ENCODE measurements at places on chromosomes 11 and 22.

- peak; percentile 33 for DNase-seq
Observed at GRCh38 chr22:29994027-29994715, 86.1 kb upstream of the HORMAD2 start.

- DNase-seq: no peak
Observed at GRCh38 chr11:10622108-10622507, 53.6 kb upstream of the LYVE1 start.

- no peak for DNase-seq
Observed at GRCh38 chr11:72190631-72191071, 1.3 kb upstream of the FOLR1 start.

DNA sequence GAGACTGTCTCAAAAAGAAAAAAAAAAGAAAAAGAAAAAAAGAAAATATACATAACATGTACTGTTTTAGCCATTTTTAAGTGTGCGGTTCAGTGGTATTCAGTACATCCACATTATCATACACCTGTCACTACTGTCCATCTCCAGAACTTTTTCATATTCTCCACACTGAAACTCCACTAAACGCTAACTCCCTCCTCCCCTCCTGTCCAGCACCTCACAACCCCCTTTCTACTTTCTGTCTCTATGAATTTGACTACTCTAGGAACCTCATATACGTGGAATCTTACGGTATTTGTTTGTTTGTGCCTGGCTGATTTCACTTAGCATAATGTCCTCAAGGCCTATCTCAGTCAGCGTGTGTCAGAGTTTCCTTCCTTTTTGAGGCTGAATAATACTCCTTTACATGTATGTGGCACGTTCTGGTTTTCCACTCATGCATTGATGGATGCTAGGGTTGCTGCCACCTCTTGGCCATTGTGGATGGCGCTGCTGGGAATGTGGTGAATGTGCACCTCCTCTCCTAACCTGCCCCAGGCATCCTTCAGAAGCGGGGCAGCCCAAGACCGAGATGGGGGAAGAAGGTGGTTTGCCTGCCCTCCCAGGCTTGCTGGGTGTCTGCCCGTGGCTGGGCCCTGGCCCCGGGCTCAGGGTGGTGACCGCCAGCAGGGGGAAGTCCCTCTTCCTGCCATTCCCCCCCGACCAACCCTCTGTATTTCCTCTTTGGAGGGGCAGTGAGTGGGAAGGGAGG is 60.5 kb downstream of the BCR start:
- peak; percentile 39 for DNase-seq
